T-helper 9 cell (primary cell): ENCODE measurements at places on chromosomes 2 and 18.

GRCh38 chr2:196390243-196391148 is 219.1 kb upstream of the STK17B start:
- DNase-seq, result no peak

DNA sequence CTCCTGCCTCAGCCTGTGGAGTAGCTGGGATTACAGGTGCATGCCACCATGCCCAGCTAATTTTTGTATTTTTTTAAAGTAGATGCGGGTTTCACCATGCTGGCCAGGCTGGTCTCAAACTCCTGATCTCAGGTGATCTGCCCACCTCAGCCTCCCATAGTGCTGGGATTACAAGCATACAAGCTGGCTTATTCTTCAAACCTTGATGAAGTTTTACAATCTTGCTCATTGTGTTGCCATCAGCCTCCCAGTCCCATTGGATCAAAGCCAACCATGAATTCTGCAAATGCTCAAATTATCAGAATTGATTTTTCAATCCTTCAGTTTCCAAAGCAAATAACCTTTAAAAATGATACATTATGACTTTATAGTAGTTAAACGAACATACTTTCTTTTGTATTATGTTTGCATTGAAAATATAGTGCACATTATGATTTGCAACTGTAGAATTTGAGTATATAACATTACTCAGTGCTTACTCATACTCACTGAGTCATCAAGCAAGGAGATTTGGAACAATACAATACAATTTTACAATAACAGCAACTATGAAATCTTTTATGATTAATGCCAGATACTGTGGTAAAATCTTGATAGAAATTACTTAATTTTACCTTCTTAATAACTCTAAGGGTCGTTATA is 1491.9 kb upstream of the CELF4 start:
- DNase-seq, result no peak

- DNase-seq, result no peak
Observed at GRCh38 chr2:171726847-171727450, 39.7 kb downstream of the DYNC1I2 start.

DNA sequence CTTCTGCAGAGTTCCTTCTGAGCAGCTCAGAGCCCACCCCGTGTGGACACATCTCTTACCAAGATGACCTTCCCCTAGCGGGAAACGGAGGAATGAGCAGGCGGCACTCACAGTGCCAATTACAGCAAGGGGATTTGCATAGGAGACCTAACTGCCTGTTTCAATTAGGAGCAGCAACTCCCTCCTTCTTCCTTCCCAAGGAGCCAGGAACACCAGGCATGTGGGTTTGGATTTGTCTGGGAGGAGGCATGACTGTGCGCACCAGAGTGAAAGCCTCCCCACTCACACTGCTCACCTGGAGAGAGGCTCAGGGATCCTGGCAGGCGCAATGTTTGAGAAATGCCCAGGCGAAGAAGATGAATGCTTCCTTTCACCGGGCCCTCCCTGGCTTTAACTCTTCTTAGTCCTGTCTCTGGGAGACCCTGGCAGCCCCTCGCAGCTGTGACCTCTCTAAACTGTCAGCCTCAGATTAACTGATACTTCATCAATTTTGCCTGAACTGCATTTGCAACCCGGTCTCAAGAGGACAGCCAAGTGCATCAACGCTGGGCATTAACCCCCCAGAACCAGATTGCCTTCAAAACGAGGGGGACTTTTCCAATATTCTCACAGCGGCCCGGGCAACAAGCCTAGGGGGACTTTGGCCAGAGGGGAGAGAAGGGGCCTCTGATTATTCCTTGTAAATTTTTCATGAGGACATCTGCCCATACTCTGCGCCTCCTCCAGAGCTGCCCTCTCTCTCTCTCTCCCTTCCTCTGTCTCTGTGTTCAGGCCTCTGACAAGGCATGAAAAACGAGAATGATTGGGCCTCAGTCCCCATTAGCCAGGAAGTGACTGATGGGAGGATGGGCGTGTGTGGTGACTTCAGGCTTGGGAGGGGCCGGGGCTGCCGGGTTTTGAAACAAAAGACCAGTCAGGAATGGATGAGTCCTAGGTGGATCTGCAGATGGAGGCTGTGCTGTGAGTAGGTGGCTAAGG is 93.8 kb downstream of the CMPK2 start:
- no peak for DNase-seq

DNA sequence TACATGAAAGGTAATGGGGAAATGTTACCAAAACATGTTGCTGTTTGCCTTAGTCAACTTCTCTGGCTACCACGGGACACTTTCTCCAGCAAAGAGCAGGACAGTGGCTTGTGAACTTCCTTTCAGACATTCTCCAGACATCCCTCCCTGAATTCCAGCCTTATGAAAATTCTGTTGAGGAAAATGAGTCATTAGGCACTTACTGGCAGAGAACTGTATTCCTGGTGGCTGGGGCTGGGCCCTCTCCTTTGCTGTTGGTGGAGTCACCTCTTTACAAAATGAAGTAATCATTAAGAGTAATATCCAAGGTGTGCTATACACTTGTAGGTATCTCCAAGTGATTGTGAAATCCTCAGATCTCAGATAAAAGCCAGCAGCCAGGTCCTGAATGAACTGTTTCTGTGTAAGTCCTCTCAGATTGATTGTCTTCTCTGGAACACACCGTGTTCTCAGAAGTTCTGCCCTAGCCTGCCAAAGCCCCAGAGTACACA is 1.3 kb upstream of the FAP start:
- no peak for DNase-seq

GRCh38 chr2:159046966-159047365 is 78.5 kb downstream of the TANC1 start:
- no peak for DNase-seq

GRCh38 chr2:122704109-122704563 is 948.7 kb downstream of the TSN start:
- DNase-seq, result no peak

- DNase-seq, result no peak
Observed at GRCh38 chr18:6797171-6797570, 67.7 kb downstream of the ARHGAP28 start.

DNA sequence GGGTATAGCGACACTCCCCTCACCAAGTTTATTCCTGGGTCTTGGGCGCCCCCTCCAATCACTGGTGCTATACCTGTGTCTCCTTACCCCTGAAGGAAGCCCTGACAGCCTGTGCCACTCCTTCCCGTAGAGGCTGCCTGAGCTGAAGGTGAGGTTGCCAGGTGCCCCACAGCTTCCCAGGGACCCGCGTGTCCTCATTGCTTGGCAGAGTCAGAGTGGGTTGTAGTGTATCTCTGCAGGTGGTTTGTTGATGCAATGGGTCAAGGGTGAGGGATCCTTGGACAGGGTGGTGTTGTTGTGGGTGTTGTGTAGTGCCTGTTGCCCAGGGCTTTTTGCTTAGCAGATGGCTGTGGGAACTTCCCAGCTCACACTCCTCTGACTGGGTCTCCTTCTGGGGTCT is 438.7 kb upstream of the FSIP2 start:
- no peak for DNase-seq

- no peak for DNase-seq
Observed at GRCh38 chr2:21794611-21795010, 670.8 kb downstream of the TDRD15 start.

- no peak for DNase-seq
Observed at GRCh38 chr2:55025627-55026026, 24.6 kb downstream of the RTN4 start.

GRCh38 chr2:6769346-6769745 is 96.4 kb downstream of the CMPK2 start:
- no peak for DNase-seq

DNA sequence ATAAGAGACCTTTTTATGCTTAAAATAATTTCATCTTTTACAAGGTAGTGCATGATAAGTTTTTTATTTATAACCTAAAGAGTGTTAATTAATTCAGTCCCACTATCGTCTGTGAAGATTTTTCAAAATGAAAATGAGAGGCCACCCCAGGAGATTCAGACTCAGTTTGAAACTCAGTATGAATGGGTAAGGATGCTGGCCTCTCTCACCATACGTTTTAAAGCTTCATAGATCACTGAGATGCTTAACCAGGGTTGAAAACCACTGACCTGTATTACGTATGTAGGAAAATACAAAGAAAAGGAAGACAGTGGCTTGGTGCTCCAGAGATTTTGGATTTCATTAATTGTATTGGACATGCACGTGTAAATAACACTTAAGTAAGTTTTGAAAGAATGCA is 278.7 kb downstream of the FSIP2 start:
- no peak for DNase-seq

- DNase-seq, result no peak
Observed at GRCh38 chr18:79615586-79615985, 64.0 kb upstream of the CTDP1 start.

GRCh38 chr2:8491296-8492027 is 190.4 kb upstream of the ID2 start:
- no peak for DNase-seq

- no peak for DNase-seq
Observed at GRCh38 chr2:96399342-96400048, 63.9 kb downstream of the NCAPH start.

- no peak for DNase-seq
Observed at GRCh38 chr2:47193607-47194006, 38.5 kb upstream of the STPG4 start.

DNA sequence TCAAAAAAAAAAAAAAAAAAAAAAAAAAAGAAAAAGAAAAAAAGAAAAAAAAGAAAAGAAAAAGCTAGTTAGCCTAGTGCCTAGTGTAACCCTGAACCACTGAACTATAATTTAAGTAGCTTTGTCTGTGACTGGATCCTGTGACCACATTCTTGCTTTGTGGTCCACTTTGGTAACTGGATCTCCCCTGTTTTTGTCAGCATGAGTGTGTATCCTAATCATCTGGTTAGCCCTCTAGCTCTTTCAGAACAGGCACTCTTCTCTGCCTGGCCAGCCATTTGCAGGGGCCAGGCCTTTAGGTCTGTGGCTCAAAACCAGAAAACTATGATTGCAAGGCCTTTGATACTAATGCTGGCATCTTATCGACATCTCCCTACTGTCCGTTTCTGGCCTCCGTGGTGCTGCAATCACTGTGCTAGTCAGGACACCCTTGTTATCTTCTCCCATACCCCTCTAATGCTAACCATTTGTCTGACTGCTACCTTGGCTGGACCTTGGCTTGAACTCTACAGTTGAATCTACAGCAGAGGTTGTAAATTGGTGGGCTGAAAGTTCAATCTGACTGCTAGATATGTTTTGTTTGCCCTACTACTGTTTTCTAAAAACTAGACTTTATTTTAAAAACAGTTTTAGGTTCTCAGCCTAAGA is 40.5 kb downstream of the RBKS start:
- DNase-seq, result no peak

DNA sequence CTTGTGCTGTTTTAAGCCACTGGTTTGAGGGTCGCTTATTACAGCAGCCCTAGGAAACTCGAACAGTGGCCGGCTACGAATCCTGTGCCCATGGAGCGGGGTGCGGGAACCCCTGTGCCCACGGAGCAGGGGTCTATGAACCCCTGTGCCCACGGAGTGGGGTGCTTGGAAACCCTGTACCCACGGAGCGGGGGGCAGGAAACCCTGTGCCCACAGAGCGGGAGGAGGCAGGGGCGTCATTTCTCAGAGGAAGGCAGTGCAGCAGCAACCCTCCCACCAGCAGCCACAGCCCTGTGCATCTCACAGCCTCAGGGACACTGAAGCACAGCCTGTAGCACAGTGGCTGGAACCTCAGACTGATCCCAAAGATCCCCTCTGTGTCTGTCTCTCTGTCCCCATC is 34.2 kb upstream of the GPC1 start:
- DNase-seq, result no peak

DNA sequence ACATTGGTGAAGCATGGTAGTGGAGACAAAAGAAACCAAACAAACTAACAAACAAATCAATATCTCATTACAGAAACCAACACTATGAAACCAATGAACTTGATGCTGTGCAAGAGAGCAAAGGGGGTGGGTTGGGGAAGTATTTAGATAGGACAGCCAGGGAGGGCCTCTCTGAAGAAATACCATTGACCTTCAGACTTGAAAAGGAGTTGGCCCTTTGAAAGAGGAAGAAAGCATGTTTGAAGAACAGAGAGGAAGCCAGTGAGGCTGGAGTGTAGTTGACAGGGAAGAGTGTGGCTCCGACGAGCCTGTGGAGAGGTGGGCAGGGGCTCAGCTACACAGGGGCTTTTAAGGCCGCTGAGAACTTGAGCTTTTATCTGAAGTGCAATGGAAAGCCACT is 151.0 kb upstream of the GATA6 start:
- DNase-seq, result no peak
